Activated naive CD4-positive, alpha-beta T cell (primary cell): ENCODE measurements at places on chromosomes 11 and 22.

- DNase-seq = peak; percentile 72
Measured at GRCh38 chr11:8688414-8689362, 6.1 kb downstream of the RPL27A start.

- DNase-seq = no peak
Measured at GRCh38 chr22:25680051-25680450, 61.9 kb upstream of the MYO18B start.

GRCh38 chr11:41486424-41486823 is 27.0 kb upstream of the LRRC4C start:
- no peak for DNase-seq

DNA sequence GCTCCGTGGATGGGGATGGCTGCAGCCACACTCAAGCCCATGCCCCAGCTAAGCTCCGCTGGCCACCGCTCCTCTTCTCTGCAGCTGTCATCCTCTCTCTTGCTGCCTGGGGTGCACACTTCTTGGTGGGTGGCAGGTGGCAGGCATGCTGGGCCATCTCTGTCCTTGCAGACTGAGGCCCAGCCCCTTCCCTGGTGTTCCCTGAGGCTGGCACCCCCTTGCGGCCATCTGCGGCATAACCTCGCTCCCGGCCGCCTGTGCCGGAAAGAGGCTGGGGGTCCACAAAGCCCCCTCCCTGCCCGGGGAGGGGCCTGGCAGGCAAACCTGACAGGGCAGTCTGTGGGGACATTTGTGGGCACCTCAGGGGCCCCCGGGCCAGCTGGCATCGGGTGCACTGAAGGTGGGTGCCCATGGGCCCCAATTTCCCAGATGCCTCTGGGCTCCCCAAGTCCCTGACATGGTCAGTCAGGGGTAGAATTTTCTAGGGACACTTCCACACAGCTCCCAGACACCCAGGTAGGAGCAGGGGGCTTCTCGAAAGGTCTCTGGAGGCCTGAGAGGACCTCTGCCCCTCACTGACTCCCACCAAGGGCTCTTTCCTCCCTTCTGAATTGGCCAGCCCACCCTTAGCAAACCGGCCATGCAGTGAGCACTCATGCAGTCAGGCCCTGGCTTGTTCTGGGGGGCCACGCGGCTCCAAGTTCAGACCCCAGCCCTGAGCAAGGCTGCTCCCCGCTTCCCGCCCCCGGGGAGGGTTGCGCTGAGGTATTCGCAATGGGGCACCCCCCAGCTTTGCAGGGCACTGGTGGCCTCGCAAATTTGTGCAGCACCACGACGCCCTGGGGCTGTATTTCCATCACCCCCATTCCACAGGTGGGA is 23.5 kb upstream of the TH start:
- peak; percentile 13 for DNase-seq

GRCh38 chr22:32340411-32340810 is 17.3 kb upstream of the RFPL3 start:
- no peak for DNase-seq

DNA sequence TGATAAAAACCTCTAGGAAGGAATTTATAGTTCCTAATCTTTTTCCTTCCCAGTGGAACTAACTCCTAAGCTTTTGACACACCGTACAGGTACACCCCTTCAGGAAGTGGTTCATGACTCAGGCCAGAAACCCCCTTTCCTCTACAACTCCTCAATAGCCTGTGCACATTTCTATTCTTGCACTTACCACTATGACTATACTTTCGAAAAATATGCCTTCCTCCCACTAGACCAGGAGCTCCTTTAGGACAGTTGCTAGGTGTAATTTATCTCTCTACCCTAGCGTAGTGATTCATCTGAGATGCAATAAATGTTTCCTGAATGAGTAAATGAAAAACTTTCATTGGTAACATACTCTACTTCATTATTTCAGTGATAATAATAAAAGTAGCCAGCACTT is 14.5 kb downstream of the MAP6 start:
- no peak for DNase-seq

DNA sequence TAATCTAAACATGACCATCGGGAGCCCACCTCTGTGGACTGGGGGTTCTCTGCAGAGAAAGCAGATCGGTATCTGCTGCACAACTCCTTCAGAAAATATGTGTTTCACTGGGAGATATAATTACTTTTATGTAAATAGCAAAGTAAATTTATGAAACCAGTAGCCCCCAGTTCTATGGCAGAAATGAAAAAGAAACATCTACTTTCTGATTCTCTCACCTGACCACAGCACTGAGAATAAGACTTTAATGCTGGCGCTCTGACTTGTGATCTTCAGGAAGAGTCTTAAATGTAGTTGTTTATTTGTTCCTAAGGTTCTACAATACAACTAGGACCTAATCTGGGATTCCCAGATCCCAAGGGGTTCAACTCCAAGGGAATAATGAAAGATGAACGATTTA is 518.0 kb downstream of the DLG2 start:
- no peak for DNase-seq

GRCh38 chr22:39097098-39098020 is at the start of gene APOBEC3H:
APOBEC3H (plus strand) TSS chr22:39097244; CDS start chr22:39100279, 3,035 bp downstream.
- no peak for DNase-seq

DNA sequence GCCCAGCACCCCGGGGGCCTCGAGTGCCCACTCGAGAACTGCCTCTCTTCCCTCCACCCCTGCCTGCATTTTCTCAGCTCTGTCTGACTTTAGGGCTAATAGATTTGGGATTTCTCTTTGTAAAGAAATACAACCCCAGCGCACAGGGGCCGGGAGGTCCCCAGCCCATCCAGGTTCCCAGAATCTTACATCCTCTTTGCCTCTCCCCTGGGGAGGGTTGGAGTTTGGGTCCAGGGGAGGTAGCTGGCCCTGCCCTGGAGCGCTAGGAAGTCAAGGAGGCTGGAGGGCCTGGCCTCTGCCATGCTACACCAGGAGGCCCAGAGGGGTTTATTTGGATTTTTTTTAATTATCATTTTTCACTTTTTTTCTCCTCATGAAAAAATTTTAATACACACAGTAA is 65.7 kb upstream of the LMO1 start:
- no peak for DNase-seq

DNA sequence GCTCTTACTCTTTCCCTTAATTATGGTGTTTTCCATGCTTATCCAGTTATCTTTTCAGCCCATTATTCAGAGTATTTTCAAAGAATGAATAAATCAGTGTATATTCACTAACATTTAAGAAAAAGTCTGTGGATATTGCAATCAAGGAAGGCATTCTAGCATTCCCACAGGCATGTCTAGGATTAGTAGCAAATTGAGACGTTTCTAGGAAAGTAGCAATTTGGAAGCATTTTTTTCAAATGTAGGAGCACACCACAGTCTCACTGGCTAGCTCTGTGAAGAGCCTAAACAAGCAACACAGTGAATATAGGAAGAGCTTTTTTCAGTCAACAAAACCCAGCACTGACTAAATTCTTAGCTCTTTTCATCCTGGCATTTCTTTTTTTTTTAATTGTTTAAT is 65.4 kb downstream of the CCDC34 start:
- DNase-seq = no peak

DNA sequence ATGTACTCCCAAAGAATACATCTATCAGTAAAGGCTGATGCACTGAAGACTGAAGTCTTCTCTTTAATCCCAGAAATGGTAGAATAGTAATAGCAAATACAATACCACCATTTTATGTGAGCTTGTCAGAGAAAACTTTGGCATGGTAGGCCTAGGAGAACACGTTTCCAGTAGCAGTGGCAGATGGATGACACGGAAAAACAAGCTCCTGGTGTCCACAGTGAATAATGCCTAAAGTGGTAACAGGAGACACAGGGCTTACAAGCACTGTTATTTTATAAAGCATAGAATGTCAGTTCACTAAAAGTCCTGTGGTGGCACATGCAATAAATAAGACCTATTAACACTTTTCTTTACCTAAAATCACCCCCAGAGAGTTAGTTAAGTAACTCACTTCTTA is 277.6 kb downstream of the TTC28 start:
- DNase-seq = no peak

GRCh38 chr11:44575288-44575672 is 9.8 kb downstream of the CD82 start:
- DNase-seq = no peak

DNA sequence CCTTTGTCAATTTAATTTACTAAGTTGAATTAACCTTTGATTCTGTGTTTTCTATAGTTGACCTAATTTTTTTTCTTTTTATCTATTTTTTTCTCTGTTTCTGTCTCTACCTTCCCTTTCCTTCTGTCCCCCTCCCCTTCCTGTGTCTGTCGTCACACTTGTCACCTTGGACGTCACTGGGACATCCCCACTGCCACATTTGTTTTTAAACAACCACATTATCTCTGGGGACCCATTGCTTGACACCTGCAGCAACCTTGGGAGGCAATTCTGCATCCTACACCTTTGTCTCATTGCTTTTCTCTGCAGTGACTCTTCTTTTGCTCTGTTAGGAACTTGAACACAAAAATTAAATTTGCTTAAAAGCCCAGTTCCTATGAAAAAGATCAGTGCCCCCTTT is 51.8 kb upstream of the TTC12 start:
- DNase-seq = no peak

DNA sequence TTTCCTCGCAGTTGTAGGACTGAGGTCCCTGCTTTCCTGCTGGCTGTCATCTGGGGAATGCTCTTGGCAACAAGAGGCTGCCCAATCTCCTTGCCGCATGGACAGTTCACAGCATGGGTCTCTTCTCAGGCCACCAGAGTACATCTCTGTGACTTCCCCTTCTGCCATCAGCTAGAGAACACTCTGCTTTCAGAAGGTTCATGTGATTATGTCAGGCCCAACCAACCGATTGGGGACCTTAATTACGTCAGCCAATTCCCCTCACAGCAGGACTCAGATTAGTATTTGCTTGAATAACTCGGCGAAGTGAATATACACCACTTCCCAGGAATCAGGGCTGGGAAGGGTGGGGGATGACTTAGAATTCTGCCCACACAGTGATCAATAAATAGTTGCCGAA is 61.9 kb upstream of the CSNK2A3 start:
- no peak for DNase-seq

DNA sequence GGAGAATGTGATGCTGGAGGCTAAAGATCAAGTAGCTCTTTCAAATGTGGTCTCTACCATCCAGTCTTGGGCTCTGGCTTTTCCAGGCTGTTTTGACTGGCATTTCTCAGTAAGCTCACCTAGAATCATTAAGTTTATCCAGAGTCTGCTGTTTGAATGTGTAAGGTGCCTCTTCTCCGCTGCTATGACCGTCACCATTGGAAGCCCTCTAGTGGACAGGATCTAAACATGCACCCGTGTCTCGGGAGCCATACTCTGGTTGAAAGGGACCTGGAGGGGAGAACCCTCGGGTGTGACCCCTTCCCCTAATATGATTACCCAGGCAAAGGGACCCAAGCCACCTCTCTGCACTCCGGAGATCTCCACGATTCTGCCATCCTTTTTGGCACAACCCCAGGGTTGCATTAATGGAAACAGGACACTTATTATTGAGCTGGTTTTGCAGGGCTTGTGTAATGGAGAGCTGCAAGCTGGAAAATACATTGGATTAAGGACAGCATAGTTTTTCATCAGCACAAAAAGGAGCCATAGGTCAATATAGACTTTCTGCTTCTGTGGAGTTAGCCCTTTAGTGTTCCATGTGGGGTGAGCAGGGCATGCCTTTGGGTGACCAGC is 191.0 kb upstream of the LARGE1 start:
- DNase-seq = no peak

- DNase-seq = no peak
Measured at GRCh38 chr11:76010051-76010450, 195.0 kb downstream of the UVRAG start.

DNA sequence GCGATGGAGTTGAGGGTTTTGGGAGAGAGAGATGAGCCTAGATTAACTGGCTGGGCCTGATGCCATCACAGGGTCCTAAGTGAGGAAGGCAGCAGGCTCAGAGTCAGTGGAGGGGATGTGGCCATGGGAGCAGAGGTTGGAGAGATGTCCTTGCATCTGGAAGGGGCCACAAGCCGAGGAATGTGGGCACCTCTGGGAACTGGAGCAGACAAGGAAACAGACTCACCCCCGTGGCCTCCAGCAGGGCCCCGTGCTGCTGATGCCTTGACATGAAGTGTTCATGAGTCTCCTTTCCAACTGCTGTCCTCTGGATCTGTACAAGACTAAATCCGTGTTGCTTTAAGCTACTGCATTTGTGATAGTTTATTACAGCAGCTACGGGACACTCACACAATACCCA is 49.2 kb downstream of the SHISAL1 start:
- no peak for DNase-seq

DNA sequence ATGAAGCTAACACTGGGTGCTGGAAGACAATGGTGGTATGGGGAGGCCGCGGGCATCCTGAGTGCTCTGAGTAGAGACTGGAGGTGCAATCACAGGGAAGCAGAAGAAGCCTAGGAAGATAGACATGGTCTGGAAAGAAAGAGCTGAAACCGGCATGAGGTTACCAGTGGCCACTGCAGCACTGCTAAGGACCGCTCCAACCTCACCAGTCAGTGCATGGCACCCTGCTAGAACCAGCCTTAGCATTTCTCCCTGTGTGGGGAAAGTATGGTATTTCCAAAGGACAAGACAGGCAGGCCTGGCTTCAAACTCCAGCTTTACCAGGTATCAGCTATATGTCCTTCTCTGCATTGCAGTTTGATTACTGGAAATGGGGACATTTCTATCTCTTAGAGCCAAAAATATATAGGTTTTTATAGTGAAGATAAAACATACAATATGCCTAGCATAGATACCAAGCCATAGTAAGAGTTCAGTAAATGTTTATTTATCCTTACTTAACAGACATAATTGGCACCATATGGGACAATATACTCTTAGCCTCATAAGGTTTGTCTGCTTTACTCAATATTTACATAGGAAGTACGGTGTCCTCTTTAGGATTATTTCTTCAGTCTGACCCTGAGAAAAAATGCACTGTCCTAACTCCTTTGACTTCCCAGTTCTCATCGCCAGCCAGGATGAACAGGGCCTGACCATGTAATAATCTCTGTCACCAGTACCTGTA is 231.1 kb downstream of the TENM4 start:
- no peak for DNase-seq

- DNase-seq = no peak
Measured at GRCh38 chr11:79592824-79593223, 152.0 kb upstream of the TENM4 start.

DNA sequence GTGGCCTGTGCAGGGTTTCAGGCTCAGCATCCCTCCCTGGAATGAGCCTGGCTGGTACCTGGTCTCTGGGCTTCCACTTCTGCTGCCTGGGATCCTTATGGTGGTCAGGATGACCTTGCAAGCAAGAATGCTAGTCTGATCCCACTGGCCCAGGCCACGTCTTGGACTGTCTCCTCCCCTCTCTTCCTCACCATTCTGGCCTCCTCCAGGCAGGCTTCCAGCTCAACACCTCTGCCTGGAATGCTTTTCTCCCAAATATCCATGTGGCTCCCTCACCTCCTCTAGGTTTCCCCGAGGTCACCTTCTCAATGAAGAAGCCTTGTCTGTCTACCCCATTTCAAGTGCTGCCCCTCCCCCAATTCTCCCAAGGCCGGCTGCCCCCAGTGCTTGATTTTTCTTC is 39.4 kb upstream of the ALX4 start:
- DNase-seq = no peak

DNA sequence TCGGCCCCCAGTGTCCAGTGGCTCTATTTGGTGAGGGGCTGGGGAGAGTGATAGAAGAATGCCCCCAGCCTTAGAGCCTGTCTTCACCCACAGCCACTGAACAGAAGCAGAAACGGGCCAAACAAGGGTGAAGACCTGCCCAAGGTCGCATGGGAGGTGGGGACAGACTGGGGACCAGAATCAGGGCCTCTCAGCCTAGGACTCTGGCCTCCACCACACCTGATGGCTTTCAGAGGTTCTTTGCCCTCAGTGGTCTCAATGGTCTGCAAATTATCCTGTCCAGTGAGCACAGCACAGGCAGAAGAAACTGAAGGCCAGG is 4.5 kb upstream of the MYRF start:
- DNase-seq = no peak
